Lower lobe of right lung (tissue), 2 donors: ENCODE measurements at places on chromosomes 5 and 9. TPM values are rescaled to one million over a fixed set of nuclear protein-coding genes. Genes with fewer than 3 reads are reported as not detected.

- H3K27me3 ChIP-seq: no peaks in the 10 kb centered on the region
- no peaks in the 10 kb centered on the region for H3K36me3 ChIP-seq
- no peak overlapping the region for H3K4me3 ChIP-seq
- no peak for DNase-seq
Observed at GRCh38 chr5:133240425-133241091, 188.7 kb downstream of the HSPA4 start.

SV2C gene
- 0.32 TPM for total RNA-seq

PDLIM7 gene
- 47.1 TPM for total RNA-seq

- DNase-seq: no peak
- peaks cover 7% of the 10 kb centered on the region for H3K36me3 ChIP-seq
- H3K4me1 ChIP-seq: no peaks in the 10 kb centered on the region
- no peak overlapping the region for H3K27ac ChIP-seq
- no peak overlapping the region for H3K4me3 ChIP-seq
- no peaks in the 10 kb centered on the region for H3K27me3 ChIP-seq
Observed at GRCh38 chr9:106956971-106957370, 94.0 kb downstream of the ZNF462 start.

DNA sequence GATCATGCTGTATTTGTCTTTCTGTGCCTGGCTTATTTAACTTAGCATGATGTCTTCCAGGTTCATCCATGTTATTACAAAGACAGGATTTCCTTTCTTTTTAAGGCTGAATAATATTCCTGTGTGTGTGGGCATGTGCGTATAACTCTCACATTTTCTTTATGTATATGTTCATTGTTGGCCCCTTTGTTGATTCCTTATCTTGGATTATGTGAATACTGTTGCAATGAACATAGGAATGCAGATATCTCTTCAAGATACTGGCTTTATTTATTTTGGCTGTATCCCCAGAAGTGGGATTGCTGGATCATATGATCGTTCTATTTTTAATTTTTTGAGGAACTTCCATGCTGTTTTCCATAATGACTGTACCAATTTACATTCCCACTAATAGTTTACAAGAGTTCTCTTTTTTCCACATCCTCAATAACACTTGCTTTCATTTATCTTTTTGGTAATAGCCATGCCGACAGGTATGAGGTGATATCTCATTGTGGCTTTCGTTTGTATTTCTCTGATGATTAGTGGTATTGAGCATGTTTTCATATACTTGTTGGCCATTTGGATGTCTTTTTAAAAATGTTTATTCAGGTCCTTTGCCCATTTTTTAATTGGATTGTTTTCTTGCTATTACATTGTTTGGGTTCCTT, 38.0 kb downstream of the CREBRF start:
- H3K4me3 ChIP-seq: no peak overlapping the region
- H3K27ac ChIP-seq: peak overlapping the region; percentile 39
- H3K36me3 ChIP-seq: peaks cover 25% of the 10 kb centered on the region
- no peak for DNase-seq
- H3K27me3 ChIP-seq: no peaks in the 10 kb centered on the region
- peaks cover 41% of the 10 kb centered on the region for H3K4me1 ChIP-seq

- H3K36me3 ChIP-seq: no peaks in the 10 kb centered on the region
- H3K4me3 ChIP-seq: no peak overlapping the region
- no peaks in the 10 kb centered on the region for H3K4me1 ChIP-seq
- no peak overlapping the region for H3K27ac ChIP-seq
- no peaks in the 10 kb centered on the region for H3K27me3 ChIP-seq
Observed at GRCh38 chr9:15156241-15156640, 150.8 kb downstream of the TTC39B start.

DNA sequence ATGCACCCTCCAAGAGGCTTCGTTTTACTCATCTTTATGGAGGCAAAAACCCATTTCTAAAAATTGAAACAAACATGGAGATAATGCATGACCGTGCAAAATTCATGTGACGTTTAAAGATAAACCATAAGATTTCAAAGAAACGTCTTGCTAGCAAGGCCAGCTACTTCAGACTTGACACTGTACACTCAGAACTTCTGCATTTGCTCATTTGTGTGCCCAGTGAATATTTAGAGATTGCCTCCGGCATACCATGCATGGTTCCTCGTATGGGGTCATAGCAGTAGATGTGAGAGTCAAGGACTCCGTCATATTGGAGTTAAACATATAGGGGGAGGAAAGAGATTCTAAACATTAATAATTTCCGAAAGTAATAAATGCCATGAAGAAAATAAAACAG, 78.6 kb upstream of the NEURL1B start:
- no peak overlapping the region for H3K4me3 ChIP-seq
- no peaks in the 10 kb centered on the region for H3K36me3 ChIP-seq
- peaks cover 15% of the 10 kb centered on the region for H3K4me1 ChIP-seq

ZNF454 gene
- total RNA-seq: 2.6 TPM

CCL21 gene
- total RNA-seq: 138 TPM

GRCh38 chr5:3201941-3202340, 393.7 kb upstream of the IRX1 start:
- H3K27ac ChIP-seq: no peak overlapping the region
- H3K27me3 ChIP-seq: peaks cover 23% of the 10 kb centered on the region
- no peaks in the 10 kb centered on the region for H3K4me1 ChIP-seq
- no peak for DNase-seq
- H3K36me3 ChIP-seq: no peaks in the 10 kb centered on the region

- no peak for DNase-seq
- no peak overlapping the region for H3K27ac ChIP-seq
- H3K36me3 ChIP-seq: no peaks in the 10 kb centered on the region
- no peaks in the 10 kb centered on the region for H3K27me3 ChIP-seq
- H3K4me1 ChIP-seq: no peaks in the 10 kb centered on the region
Observed at GRCh38 chr5:83436276-83436675, 35.3 kb upstream of the VCAN start.

DNA sequence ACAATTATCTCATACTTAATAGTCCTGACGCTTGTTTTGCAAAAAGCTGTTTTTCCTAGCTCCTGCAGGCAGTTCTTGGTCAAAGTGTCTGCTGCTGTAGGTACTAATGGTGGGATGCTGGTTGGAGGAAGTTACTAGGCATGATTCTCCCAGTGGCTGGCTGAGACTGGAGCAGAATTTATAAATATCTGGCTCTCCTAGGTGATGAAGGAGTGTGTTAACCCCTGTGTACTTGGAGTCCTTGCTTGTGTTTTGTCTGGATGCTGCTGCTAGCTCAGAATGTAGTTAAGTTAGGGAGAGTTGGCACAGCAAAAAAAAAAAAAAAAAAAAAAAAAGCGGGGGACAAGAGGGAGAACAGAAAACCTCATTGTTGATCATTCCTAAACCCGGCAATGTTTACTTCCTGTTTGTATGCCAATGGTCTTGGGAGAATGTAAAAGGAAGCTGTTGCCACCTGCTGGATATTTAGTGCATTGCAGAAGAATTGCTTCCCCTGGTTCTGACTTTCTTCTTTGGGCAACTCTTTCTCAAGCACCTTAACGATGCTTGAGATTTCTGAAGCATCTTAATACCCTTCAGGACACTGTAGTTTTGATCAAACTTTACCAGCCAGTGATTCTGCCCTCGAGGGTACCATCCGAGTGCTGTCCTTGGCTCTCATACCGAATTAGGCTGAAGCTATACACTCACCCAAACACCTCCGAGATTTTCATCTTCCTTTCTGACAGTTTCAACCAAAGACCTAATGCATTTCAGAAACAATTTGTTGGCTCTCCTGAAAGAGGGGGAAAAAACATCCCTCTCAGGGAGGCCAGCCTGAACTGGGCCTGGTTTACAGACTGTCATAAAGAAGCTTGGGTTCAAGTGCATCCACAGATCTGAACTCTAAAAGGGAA, 71.7 kb upstream of the WWC1 start:
- H3K36me3 ChIP-seq: no peaks in the 10 kb centered on the region
- DNase-seq: no peak
- H3K4me3 ChIP-seq: no peak overlapping the region
- no peaks in the 10 kb centered on the region for H3K27me3 ChIP-seq
- no peaks in the 10 kb centered on the region for H3K4me1 ChIP-seq
- H3K27ac ChIP-seq: no peak overlapping the region

DNA sequence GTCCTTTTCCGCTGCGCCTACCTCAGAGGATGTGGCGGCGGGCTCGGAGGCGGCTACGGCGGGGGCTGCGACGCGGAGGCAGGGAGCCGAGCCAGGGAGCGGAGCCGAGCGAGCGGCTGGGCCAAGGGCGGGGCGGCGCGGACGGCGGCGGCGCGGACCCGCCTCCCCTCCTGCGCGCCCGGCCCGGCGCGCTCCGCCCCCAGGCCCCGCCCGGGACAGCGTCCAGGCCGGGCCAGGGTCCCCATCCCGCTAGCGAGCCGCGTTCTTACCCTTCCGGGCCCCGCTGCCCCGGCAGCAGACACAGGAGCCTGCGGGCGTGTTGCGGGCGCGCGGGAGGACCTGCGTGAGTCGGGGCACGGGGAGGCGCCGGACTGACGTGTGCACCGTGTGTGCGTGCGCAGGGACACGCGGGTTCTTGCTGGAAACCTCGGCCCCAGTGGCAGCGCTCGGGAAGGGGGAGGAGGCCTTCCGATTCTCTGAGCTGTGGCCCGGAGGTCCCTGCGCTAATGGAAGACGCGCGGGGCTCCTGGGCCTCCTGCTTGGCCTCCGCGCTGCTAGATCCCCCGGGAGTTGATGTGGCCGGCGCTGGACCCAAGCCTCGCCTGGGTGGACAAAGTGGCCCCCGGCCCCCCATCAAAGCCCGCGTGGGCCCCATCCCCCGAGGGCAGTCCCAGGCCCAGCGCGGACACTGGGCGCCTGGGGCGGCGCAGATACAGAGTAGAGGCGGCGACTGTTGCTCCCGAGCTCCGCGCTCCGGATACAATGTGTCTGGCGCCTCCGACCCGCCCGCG, at the start of gene VDAC1:
Gene VDAC1, minus strand, starts transcription at position 350 of the 791 bp plus-strand sequence. CDS start 11,963 bp downstream, outside the sequence.
- DNase-seq: peak; percentile 89
- H3K27me3 ChIP-seq: no peaks in the 10 kb centered on the region
- peak within 1 kb of the TSS; percentile 88 for H3K4me3 ChIP-seq
- peaks cover 44% of the 10 kb centered on the region for H3K4me1 ChIP-seq

- no peak overlapping the region for H3K4me3 ChIP-seq
- H3K36me3 ChIP-seq: peaks cover 22% of the 10 kb centered on the region
- DNase-seq: no peak
Observed at GRCh38 chr5:78482948-78483347, 122.5 kb downstream of the SCAMP1 start.

- no peaks in the 10 kb centered on the region for H3K27me3 ChIP-seq
- no peak overlapping the region for H3K4me3 ChIP-seq
- H3K4me1 ChIP-seq: no peaks in the 10 kb centered on the region
Observed at GRCh38 chr5:41835645-41836044, 34.6 kb downstream of the OXCT1 start.

GRCh38 chr9:3517377-3518048, 8.3 kb downstream of the RFX3 start:
- no peaks in the 10 kb centered on the region for H3K4me1 ChIP-seq
- no peaks in the 10 kb centered on the region for H3K36me3 ChIP-seq
- H3K27ac ChIP-seq: no peak overlapping the region
- H3K4me3 ChIP-seq: no peak overlapping the region
- H3K27me3 ChIP-seq: no peaks in the 10 kb centered on the region
- DNase-seq: no peak

TXNDC15 gene
- total RNA-seq: 56.8 TPM

GRCh38 chr9:135365013-135365768, 114.4 kb upstream of the PPP1R26 start:
- DNase-seq: no peak
- H3K4me3 ChIP-seq: no peak overlapping the region
- H3K4me1 ChIP-seq: no peaks in the 10 kb centered on the region
- H3K27me3 ChIP-seq: peaks cover 6% of the 10 kb centered on the region

DNA sequence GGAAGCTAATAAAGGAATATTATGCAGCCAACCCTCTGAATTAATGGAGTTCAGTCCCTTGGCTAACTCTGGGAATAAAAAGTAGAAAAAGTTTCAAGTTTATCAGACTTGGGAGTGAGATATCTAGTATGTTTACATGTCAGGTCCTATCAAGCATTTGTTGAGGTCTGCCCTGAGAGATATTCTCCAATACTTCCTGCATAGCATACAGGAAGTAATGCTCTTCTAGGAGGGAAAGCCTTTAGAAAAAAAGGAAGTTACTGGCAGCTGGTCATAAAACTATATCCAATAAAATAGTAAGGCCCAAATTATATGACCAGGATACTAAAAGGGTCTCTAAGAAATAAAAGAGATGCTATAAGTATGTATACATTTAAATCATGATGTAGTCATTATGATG, 594.1 kb upstream of the FTMT start:
- H3K4me3 ChIP-seq: no peak overlapping the region
- no peaks in the 10 kb centered on the region for H3K4me1 ChIP-seq
- no peaks in the 10 kb centered on the region for H3K36me3 ChIP-seq
- DNase-seq: no peak

OLFML2A gene
- total RNA-seq: 22.3 TPM

DNA sequence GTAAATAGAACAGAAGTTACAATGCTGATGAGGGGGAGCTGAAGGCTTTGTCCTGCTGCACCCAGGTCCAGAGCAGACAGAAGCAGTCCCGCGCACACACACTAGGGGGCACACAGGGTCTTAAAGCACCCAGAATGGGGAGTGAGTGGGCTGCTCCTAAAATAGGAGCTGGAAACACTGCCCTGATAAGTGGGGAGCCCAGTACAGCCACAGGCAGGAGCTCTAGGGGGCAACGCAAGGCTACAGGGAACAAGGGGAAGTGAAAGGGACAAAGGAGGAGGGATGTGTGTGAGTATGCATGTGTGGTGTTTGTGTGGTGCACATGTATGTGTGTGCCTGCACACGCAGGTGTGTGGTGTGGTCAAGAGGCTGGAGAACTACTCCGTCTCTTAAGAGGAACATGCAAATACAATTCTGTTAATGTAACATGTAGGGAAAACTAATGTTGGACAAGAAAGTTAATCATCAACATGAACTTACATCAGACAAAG, 191.5 kb downstream of the ROR2 start:
- no peaks in the 10 kb centered on the region for H3K27me3 ChIP-seq
- no peak for DNase-seq
- no peak overlapping the region for H3K4me3 ChIP-seq
- H3K36me3 ChIP-seq: no peaks in the 10 kb centered on the region
- no peaks in the 10 kb centered on the region for H3K4me1 ChIP-seq
